WERI-Rb-1 (cell line): ENCODE measurements at places on chromosomes 7 and 10.

DNA sequence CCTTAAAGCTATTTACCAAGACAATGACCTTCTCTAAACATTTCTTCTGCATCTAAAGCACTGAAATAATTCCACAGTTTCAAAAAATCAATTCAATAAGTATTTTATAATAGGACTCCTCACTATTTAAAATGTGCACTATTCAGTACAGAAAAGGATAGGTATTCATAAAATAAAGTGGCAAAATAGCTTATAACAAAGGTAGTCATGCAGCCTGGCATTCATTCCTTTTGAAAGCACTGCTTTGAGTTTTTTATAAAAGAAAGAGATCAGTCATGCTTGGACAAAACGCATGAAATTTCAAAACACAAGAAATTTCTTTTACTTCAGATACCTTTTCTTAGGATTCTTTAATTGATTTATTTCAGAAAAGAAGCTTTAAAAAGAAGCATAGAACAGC is 689.7 kb upstream of the PHF14 start:
- DNase-seq = no peak

DNA sequence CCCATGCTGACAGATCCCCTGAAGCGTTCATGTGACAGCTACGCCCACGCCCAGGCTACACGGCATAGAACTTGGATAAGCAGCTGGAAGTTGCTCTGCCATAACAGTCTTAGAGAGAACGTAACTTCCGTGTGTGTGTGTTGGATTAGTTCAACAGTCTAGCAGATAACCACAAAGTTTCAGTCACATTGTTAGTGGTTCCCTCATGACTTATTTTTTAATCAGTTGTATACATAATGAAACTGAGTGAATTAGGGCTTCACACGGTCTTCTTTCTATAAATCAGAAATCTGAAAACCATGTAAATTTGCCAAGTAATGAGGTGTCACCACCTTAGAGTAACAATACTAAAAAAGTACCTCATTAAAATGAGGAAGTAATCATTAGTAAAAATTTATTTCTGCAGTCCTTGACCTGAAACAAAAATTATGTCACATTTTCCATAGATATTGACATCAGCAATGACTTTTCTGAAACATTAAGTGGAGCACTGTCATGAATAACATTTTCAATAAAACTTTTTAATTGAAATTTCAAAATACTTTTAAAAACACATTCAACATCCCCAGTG is 21.7 kb upstream of the MACC1 start:
- no peak for DNase-seq

- DNase-seq = no peak
Observed at GRCh38 chr10:59036311-59037017, 140.0 kb upstream of the PHYHIPL start.

GRCh38 chr10:88913788-88914187 is 33.7 kb downstream of the STAMBPL1 start:
- no peak for DNase-seq

DNA sequence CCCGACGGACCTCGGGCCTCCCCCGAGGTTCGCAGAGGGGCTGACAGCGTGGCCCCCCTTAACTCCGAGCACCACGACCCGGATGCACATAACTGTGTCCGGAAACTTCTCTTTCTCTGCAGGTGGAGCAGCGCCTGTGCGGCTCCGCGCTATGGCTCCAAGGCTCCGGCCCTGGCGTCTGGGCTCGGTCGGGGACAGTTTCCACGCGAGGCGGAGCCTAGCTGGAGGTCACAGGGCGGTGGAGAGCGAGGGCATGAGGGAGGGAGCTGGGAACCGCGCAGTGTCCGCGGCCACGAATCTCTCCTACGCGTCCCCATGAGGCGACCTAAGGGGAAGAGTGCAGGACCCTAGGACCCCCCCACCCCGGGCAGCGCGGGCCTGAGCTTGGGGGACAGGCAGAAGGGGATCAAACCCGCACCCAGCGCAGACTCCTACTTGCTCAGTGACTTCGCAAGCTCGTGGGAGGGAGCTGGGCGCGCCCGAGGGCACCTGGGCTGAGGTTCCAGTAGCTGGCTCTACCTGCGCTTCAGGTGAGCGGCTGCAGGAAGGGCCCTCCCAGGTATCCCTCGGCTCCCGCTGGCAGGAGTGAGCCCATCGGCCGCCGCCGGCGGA is 8.6 kb upstream of the MNX1 start:
- no peak for DNase-seq

DNA sequence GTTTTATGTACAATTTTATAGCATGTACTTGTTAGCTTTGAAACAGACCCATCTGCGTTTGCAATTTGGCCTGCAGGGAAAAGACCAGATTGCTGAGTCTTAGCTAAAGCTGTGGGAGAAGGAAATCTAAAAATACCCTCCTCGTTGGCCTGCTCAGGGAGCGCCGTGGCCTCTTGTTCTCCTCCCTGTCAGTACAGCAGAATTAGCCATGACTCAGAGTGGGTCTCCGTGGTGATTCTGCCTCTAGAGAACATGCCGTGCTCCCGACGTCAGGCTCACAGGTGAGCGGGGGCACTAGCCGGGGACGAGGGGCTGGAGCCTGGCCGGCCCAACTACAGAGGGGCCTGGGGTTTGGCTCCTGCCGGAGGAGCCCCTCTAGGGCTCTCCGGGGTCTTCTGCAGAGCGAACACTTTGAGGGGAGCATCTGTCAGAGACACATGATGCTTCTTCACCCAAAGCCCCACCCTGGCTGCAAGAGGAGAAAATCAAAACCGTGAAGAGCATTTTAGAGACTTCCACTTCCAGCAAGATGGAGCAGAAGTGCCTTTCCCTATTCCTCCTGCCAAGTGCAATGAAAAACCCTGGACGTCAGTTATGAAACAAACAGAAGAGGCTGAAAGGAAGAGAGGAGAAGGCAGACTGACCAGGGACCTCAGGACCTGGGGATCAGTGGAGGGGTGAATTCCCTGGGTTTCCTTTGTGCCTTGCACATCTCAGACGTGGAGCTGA is 98.9 kb downstream of the LHPP start:
- DNase-seq = peak; percentile 25

DNA sequence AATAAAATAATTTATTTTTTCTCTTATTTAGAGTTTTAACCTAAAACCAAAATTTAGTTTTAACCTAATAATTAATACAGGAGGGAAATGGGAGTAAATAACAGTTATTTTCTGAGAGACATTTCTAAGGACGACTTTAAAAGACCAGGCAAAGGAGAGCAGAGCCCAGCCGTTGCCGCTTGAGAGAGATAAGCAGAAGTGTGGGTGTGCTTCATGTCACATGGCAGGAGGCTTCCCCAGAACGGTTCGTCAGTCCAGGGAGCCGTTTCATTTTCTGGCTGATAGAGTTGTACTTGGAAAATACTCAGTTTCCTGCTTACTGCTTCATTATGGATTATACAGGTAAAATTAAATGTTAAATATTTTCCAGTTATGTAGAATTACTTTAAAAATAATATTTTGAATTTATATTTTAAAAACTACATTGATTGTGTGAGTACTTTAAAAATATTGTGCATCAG is 61.4 kb downstream of the ST7 start:
- DNase-seq = no peak

GRCh38 chr10:95730233-95730632 is 25.7 kb upstream of the ENTPD1 start:
- no peak for DNase-seq

- DNase-seq = no peak
Observed at GRCh38 chr7:4273566-4274230, 408.4 kb upstream of the FOXK1 start.

DNA sequence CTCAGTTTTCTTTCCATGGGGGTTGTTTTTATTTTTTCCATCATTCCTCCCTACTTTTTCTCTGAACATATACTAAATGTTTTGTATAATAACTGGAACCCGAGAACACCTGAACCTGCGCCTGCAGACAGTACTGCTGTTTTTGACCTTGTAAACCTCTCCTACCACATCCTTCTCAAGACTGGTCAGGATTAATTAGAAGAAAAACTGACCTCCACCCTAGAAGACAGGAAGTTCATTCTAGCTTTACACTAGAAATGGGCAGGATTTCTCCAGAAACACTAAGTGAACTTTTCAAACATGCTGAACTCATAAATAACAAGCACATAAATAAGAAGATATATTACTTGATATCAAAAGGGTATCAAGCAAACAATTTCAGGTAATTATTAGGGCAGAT is 751 bp upstream of the HYCC1 start:
- no peak for DNase-seq

- DNase-seq = no peak
Observed at GRCh38 chr10:5525561-5526341, 990 bp downstream of the CALML3 start.

DNA sequence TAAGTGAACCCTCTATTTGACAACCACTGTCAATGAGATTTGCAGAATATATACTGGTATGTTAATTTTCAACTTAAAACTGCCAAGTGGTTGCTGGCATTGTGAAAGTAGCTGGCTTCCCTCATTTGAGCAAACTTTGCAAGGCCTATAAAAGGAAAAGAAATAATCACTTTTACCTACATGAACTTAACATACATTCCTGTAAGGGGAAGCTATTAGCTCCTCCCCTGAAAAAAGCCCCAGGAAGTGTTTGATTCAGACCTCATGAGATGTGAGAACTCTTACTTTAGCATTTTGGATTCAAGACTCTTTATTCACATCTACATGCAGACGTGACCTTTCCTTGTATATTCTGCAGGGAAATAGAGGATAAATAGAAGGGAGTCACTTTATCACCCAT is 175.6 kb downstream of the OTUD1 start:
- DNase-seq = no peak

DNA sequence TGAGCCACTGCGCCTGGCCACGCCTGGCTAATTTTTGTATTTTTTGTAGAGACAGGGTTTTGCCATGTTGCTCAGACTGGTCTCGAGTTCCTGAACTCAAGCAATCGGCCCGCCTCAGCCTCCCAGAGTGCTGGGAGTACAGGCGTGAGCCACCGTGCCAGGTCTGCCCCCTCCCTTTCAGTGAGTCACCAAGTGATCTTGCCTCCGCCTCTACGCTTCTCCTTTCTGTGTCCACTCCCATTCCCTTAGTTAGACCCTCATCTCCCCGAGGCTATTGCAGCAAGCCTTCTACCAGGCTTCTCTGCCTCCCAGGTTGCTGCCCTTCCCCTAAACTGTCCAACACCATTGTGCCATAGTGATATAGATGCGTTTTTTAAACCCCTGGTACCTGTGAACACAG is 32.9 kb downstream of the CDC123 start:
- no peak for DNase-seq

DNA sequence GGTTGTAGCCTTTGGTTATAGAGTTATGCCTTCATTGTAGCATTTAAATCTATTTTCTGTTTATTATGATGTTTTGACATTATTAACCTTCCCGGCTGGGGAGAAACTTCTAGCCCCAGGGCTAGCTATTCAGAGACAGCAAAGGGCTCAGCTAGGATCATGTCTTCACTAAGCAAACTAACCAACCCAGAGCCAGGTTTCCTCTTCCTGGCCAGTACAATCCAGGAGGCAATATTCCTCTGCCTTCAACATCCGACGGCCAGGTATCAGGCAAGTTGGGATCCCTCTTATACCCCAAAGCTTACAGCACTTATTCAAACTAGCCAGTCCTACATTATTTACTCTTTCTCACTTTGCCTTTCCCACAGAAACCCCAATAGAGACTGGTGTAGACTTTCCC is 1060.7 kb upstream of the GHITM start:
- DNase-seq = no peak

DNA sequence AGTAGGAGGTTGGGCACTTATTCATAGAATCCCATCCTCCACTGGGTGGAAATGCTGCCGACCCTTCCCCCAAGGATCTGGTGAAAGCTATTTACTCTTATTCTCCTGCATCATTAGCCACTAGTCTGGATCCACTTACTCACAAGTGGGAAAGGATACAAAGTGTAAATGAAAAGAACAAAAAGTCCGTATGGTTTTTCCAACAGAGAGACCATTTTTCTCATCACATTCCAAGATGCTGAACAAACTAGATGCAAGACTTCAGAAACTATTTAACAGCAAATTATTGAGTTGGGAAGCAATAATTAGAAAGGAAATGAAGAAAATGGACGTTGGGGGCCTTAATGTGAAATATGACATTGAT is 242.4 kb upstream of the GLI3 start:
- DNase-seq = no peak

DNA sequence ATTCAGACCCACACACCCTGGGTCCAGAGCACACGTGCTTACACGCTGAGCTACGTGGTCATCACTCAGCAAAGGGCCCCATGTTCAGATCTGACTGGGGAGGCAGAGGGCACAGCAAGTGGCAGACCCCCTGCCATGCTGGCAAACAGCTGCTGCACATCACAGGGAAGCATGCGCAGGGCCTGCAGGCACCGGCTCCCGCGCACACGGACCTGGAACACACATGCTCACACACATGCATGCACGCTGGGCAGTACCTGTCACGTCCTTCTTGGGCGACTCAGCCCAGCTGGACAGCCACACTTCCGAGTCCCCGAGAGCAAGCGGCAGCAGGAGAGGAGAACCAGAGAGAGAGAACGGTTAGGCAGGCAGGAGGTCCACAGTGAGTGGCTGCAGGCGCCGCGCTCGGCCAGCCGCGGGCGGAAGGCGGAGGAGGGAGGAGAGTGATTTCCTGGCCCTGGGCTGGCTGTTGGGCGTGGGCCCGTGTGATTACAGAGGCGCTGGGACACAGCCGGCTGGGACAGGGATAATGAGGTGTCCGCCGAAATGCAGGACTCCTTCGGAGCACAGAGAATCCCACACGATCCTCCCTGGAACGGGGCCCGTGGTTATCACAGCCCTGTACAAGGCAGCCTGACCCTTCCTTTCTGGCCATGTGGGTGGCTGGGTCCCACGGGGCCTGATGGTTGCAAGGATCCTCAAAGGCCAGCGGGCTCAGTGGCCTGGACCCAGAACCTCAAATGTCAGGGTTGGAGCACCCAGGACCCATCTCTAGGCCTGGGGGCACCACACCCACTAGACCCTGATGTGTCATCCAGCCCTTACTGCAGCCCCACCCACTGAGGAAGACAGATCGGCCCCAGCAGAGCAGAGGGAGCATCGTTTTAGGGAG is 175.1 kb downstream of the NEURL1 start:
- DNase-seq = no peak

DNA sequence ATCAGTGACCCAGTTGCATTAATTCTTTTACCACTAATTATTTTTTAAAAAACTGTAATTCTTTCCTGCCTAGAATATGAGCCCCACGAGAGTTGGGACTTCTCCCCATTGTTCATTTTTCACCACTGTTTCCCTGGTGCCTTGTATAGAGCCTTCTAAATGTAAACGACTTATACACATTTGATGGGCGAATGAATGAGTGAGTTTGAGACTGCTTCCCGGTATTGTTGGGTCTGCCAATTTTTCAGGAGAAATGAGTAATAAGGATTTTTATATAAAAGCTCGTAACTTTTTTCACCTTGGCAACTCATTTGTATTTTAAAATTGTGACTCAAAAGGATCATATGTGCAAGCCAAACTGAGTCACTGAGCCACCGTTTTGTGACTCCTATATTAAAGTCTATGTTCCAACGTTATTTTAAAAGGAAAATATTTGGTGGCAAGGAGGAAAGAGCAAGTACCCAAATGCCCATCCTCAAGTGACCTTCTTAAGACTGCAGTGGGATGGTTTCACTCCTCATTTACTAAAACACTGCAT is 621.3 kb downstream of the KCNMA1 start:
- no peak for DNase-seq

- no peak for DNase-seq
Observed at GRCh38 chr10:55098452-55098851, 297.4 kb upstream of the PCDH15 start.
